ENCODE measurements at places on chromosomes 4 and X.

DNA sequence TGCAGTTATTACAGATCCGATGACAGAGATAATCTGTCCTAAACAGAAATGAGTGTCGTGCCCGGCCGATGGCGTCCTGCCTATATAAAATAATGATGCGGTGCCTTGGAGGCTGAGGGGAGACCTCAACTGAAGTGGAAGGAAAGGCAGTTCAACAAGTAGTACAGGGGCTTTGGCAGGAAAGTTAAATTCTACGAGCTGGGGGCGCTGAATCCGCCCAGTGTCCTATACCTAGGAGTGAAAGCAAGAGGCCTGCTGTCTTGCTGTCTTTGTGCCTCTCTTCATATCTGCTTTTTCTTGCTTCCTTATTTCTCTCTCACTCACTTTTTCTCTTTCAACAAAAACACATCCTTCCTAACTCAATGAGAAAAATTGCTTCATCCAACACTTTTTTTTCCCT, 82.2 kb upstream of the PRPS2 start:
- DNase-seq = no peak

GRCh38 chr4:145643295-145643694, 24.1 kb downstream of the MMAA start:
- no peak for DNase-seq

DNA sequence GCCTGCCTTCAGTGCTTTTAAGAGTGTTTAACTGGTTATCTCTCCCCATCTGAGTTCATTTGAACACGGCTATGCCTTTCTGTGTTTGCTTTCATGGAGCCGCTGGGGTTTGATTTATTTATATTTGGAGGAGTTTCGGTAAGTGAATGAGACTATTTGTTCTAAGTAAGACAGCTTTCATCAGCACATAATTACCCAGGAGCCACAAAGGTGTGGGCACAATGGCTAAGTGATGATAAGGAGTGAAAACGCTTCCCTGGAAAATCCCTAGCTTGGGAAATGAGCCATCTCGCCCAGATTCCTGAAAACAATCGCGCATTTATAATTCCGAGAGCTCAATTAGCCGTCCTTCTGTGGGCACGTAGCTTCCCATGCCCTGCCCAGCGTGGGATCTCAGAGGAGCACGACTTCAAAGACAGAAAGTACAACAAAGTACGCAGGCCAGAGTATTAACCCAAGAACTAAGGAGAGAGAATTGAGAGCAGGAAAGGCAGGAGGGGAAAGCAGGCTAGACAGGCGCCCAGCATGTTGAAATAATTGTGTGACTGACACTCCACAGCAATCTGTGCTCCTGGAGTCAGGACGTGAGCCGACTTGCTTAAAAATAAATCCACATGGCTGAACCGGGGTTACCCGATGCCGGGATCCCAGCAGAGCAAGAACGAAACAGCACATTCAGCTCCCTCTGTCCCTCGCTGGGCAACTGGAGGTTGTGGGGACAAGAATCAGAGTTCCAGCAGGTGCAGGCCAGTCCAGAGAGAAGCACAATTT, 99.0 kb downstream of the DHRSX start:
- no peak for DNase-seq

GRCh38 chrX:46912098-46912602, at the start of gene JADE3:
TSS of gene JADE3 (plus strand) at chrX:46912421. CDS start at chrX:46984895, 72,474 bp downstream.
- no peak for DNase-seq

GRCh38 chr4:94613248-94613647, 144.5 kb upstream of the BMPR1B start:
- no peak for DNase-seq

DNA sequence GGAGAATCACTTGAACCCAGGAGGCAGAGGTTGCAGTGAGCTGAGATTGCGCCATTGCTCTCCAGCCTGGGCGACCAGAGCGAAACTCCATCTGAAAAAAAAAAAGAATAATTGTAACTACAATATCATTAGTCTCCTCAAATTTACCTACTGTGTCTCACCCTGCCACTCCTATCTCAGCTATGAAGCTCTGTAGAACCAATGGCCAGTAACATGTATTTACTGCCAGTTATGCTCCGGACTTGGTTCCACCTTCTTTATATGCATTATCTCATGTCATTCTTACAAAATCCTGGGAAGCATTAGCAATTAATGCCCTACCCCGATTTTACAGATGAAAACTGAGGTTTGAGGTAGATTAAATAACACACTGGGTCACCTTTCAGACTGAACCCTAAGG, 7.0 kb upstream of the FAT1 start:
- DNase-seq = no peak
